NCI-H2029 treated with DMSO at 0.1 percent for 48 hours (cell line): ENCODE measurements at places on chromosomes 12 and 14.
A peak's percentile ranks its signal among the peaks of the same experiment; 100 is the strongest.

DNA sequence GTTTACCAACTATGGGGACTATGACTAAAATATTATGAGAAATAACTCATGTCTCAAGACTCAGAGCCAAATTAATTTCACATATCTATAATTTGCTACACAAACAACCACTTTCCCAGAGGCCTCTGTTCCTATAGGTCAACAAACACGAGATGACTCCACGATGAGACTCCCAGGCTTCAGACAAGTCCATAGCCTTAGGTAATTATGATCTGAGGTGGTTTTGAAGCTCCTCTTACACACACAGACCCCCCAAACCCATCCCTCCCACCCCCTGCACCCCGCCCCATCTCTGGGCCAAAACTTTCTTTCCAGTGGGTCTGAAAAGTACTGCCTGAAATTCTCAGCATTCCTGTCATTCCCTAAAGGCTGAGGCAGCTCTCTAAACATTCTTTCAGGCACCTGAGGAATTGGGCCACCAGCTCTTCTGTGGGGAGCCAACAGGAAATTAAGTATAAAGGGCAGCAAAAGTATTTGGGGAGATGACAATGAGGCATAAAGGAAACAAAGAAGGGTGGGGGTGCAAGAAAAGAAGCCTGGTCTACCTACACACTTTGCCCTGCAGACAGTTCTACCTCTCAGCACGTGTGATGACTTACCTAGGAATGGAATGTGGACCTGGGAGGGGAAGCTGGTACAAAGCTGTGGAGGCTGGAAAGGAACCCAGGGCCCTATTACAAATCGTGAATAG lies 143.6 kb downstream of the PAWR start:
- no peak for DNase-seq

DNA sequence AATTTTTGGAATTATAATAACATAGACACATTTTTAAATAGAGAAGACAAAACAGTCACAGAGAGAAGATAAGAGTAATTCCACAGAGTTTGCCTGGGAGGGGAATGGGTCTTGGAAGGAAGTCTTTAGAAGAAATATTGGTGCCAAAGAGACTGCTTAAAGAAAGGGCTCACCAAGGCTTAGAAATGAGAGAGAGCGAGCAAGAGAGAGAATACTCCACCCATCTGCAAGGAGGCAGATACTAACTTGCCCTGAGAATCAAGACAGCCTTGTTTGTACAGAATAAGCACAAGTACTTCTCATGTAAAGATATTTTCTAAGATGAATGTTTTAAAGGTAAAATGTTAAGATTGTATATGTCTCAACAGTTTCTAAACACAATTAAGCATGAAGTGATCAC lies 165.5 kb downstream of the SLC38A4 start:
- no peak for DNase-seq

DNA sequence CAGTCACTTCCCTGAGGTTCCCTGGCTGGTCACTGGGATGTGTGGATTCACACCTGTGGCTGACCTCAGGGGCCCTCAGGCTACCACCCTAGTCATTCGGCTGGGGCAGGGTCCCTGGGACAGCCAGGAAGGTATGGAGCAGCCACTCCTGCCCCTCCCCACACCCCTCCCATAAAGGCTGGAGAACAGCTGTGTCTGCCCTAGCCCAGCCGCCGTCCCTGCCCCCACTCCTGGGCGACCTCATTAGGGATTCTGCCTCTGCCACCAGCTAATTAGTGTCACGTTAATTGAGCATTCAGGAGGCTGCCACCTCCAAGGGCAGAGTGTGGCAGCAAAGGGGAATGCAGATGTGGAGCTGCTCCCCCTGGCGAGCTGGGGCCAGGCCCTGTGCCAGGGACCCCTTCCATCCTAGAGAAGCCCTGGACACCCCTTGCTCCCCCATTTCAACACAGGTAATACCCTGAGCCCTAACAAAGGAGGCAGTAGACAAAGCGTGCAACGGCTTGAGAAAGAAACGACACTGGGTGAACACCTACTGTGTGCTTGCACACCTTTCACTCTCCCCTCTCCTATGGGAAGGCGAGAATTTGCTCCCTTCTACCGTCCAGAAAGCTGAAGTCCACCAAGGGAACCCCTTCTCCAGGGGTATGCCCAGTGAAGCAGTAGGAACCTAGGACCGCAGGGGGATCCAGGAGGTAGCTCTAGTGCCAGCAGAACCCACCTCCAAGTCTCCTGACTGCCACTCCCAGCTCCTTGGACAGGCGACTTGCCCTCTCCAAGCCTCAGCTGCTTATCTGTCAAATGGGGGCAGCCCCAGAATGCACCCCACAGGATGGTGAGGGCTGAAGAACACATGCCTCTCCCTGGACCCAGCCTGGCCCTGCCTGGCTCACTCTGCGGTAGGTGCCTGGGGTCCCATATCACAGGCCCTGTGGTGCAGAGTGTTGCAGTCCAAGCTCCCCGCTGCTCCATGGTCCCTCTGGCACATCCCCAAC lies 45.1 kb downstream of the FAM222A start:
- DNase-seq = no peak

DNA sequence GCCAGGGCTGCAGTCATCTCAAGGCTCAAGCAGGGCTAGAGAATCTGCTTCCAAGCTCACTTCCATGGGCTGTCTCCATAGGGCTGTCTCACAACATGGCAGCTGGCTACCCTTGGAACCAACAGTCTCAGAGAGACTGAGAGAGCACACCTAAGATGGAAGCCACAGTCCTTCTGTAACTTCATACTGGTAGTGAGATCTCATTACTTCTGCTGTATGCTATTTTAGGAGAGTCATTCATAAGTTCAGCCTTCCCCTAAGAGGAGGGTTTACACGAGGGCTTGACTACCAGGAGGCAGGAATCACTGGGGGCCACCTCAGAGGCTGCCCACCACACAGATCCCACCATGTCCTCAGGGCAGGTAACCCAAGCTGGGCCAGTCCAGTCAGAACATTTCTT lies 29.7 kb downstream of the ERH start:
- no peak for DNase-seq

- DNase-seq = peak; percentile 66
Observed at GRCh38 chr12:52311285-52311648, 9.9 kb downstream of the KRT83 start.

- DNase-seq = no peak
Observed at GRCh38 chr14:54025661-54026060, 69.0 kb upstream of the BMP4 start.

GRCh38 chr12:27779920-27780611 lies at the start of the genes KLHL42 and MANSC4:
Gene KLHL42 (plus strand): TSS chr12:27780233. CDS start chr12:27780331, 98 bp downstream.
Gene MANSC4 (minus strand): TSS chr12:27780236. CDS start chr12:27771276, 8,960 bp downstream.
- DNase-seq = no peak

GRCh38 chr14:63512861-63513260 lies 30.3 kb downstream of the PPP2R5E start:
- DNase-seq = no peak

DNA sequence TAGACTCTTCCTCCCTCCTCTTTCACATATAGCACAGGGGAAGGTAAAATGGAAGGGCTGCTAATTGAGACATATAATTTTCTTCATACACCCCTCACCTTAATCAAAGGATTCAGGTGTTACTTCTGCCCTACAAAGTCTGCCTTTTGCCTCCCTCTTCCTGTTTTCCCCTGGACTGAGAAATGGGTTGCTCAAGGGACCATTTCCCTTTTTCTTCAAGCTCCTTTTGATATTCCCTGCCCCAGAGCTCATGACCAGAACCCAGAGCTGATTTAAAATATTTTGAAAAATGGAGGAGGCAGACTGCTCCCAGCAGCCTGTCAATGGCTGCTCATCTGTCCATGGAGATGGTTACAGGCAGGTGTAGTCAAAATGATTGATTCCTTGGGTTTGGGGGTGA lies 6.3 kb upstream of the PIP4K2C start:
- no peak for DNase-seq

DNA sequence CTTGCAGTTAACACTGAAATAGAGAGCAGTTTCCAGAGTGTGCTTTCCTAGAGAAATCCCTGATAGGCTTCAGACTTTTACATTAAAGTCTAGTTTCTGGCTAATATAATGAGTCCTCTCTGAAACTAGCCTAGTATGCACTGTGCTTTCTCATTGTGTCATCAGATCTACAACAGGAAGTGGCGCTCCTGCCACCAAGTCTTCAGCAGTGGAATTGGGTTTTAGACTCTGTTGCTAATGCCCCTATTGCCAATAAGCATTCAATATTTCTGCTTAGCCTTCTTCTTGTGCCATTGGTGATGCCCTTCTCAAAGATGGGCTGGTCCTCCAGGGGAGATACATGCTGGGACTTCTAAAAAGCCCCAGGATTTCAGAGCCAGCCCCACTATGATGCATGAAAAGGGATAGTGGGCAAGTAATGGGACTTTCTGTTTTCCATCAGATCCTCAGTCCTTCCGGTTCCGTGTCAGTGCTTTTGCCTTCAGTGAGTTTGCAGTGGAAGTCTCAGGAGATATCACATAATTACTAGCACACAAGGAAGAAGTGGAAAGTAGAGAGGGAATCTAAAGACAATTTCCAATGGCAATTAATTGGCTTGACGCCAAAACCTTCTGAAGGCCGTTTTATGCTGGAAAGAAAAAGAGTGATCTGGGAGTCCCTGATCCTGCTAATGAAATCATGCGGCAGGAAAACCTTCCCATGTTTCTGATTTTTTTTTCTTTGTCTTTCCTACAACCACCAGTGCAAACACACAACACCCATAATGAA lies 50.0 kb downstream of the SSPN start:
- no peak for DNase-seq

- DNase-seq = no peak
Observed at GRCh38 chr14:37165794-37166193, 6.6 kb downstream of the SLC25A21 start.

DNA sequence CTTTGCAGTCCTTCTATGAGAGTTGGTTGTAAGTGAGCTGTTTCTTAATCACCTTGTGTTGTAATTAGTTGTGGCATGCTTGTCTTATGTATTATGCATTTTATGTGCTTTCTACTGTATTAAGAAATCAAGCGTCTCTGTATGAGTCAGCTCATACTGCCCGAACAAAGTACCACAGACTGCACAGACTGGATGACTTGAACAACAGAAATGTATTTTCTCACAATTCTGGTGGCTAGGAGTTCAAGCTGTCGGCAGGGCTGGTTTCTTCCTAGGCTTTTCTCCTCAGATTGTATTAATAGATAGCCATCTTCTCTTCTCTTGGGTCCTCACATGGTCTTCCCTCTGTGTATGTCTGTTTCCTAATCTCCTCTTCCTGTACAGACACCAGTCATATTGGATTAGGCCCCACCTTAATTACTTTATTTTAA lies 77.7 kb downstream of the FLRT2 start:
- DNase-seq = no peak

DNA sequence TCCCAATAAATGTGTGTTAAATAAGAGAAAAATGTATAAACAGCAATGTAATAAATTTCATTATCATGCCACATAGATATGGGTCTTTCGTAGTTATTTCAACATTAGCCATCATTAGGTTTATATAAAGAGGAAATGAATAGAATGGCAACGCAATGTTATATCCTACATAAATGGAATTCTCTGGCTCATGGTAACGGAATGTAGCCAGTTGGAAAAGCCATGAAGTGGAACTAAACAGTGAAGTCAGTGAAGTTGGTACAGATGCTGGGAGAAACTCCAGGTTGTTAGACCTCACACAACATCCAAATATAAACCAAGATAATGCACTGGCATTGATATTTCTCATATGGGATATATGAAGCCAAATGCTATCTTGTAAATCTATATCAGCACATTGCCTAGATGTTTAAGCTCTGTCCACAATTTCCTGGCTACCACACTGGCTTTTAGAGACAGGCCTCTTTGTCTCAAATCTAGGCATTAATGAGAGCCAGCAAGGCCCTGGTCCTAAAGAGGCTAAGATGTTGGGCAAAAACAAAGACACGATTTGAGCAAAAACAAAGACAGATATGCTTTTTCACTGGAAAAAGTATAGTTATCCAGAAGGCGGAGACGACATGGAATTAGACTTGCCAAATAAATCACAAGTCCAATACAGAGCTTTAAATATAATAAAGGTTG lies 861.0 kb downstream of the RPS29 start:
- DNase-seq = no peak

DNA sequence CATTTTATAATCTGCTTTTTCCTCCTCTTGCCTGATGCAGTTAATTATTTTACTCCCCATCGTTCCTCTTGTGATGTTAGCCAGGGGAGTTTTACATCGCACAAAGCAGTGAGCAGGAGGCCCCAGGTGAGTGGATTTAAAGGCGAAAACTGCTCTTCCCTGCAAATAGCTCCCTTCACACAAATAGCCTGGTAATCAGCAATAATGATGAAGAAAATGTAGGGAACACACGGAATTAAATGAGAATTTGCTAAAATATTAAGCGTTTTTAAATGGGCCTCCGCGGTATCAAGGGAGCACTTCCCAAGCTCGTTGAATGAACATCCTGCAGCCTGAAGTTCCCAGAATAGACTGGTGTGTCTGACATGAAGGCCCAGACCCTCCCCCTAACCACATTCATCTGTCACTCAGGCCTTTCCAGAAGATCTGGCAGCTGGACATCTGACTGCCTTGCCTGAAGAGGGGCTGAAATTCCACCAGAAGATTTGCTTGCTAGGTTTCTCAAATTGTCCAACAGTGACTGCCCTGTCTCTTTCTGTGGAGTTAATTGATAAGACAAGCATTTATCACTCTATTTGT lies 127.2 kb downstream of the CCDC60 start:
- no peak for DNase-seq

DNA sequence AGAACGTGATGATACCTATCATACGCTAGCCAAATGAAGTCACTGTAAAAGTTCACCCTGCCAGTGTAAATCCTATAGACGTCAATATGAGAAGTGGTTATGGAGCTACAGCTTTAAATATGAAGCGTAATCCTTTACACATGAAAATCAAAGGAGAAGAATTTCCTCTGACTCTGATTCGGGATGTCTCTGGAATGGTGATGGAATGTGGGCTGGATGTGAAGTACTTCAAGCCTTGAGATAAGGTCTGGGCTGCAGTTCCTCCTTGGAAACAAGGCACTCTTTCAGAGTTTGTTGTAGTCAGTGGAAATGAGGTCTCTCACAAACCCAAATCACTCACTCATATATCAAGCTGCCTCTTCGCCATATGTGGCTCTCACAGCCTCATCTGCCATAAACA lies 53.1 kb upstream of the NAP1L1 start:
- DNase-seq = no peak

DNA sequence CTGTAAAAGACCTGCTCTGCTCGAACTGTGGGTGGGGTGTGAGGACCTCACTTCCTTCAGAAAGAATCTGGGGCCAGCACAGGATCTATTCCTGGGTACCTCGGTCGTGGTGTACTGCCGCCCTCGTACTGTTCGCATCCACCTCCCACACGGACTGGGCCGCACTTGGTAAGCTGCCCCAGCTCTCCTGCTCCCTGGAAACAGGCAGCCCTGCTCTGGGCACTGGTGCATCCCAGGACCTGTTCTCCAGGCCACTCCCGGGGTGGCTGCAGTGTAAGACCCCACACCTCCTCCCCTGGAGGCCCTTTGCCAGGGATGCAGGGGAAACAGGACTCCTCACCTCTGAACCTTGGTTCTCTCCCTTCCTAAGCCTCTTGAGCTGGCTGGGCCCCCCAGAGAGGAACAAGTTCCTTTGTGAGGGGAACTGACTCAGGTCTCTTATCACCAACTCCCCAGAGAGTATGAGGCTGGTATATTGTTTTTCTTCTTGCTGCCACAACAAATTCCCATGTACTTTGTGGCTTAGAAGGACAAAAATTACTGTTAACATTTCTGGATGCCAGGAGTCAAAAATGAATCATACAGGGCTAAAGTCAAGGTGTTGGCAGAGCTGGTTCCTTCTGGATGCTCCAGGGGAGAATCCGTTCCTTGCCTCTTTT lies 276.5 kb downstream of the NUAK1 start:
- DNase-seq = no peak
